Heart left ventricle (tissue), 16 donors: ENCODE measurements at places on chromosomes 11 and 22. TPM values are rescaled to one million over a fixed set of nuclear protein-coding genes. Genes with fewer than 3 reads are reported as not detected.

The TYR gene
- polyA plus RNA-seq = not detected

The SLC35E4 gene
- 3.4 TPM for polyA plus RNA-seq

- no peak for DNase-seq
These were observed 4.3 kb downstream of the ARHGEF12 start for GRCh38 chr11:120340529-120340928.

DNA sequence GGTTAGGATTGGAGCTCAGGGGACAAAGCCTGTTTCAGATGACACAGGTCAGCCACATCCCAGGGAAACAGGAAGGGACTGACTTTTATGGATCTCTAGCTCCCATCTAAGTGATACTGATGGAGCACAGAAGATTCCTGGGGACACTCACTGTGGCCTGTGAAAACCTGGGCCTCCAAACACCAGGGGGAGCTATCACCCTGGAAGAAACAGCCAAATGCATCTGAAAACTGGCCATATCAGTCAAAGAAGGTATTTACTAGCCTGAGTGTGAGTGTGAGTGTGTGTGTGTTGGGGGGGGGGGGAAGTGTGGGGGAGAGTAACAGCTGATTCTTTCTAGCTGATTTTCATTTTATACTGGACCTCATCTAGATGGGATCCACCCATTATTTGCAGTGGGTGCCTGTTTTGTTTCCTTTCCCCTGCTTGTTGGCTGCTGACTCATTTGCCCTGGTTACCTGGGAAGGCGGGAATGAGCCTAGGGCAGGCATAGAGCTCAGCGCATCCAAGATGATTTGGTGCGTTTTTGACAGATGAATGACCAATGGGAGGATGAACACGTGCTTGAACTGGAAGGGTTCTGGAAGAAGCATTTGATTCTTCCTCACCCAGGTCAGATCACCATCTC lies 284.0 kb downstream of the KIRREL3 start:
- no peak for DNase-seq

- DNase-seq = no peak
These were observed 534.9 kb downstream of the OPCML start for GRCh38 chr11:132997396-132997795.
